ENCODE measurements at places on chromosomes 1 and 21.
A peak's percentile ranks its signal among the peaks of the same experiment; 100 is the strongest.

GRCh38 chr21:45788198-45788597 lies 144.7 kb downstream of the PCBP3 start:
- DNase-seq = no peak

DNA sequence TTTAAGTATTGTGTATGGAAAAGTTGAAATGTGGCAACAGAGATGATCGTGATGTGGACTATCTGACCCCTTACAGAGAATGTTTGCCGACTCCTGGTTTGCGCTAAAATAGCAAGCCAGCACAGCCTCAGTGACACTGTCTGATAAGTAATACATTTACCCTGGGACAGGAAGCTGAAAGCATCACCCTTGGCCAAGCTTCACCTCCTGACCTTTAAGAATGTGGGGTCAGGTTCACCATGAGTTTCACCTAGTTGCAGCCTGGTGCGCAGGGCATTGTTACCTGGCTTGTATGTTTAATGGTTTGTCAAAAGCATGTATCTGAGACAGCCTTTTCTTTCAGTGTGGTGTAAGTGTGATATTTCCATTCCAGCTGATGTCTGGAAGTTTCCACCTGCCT lies 29.2 kb downstream of the TRAF5 start:
- DNase-seq = peak; percentile 22

DNA sequence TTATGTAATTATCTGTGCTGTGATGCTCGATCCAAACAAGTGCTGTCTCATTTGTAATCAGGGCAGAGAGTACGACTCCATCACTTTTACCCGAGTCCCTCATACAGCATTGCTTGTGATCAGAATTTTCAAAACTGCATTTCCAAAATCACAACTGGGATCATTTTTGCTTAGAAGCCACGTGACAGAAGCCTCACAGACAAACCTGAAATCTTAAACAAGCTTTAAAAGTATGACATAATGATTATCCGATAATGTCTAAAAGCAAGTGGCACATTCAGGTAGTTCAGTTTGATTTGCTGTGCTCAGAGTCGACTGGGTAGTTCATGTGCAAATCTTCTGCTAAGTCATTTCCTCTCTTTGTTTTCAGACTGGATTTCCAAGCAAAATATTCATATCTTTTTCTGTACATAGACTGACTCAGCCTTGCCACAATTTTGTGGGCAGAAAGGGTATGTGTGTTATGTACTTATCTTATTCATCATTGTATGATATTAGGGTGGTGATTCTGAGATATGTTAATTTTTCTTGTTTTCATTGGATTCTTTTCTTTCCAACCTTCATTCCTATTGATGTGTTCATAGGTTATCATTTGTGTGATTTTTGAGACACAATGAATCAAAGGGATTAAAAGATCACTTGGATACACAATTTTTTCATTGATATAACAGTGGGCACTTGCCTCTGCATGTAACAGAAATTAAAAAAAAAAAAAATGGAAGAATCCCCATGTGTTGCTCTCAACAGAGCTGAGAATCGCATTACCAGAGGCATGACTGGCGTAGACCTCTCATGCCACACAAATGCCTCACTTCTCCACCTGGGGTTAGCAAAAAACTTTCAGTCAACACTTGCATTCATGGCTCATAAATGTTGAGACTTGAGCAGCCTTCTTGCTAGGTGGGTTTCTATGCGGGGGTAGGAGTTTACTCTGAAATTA lies 355.7 kb downstream of the LTN1 start:
- peak; percentile 62 for DNase-seq

DNA sequence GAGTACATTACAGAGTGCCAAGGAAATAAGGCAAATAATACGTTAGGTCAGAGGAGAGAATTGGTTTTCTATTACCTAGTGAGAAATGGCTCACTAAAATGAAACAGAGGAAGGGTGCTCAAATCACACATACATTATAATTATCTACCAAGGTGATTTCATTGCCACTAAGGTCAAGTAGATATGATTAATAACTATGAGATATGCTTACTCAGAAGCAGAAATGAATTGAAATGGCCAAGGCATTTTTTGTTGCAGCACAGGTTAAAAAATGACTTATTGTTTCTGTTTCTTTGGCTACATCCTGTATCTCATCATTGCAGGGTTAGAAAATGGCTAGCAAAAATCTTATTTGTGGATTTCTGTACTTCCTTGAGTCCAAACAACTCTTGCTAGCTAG lies 154.5 kb upstream of the GORAB start:
- DNase-seq = no peak

GRCh38 chr1:70156529-70157120 lies 48.8 kb downstream of the LRRC40 start:
- DNase-seq = peak; percentile 10

DNA sequence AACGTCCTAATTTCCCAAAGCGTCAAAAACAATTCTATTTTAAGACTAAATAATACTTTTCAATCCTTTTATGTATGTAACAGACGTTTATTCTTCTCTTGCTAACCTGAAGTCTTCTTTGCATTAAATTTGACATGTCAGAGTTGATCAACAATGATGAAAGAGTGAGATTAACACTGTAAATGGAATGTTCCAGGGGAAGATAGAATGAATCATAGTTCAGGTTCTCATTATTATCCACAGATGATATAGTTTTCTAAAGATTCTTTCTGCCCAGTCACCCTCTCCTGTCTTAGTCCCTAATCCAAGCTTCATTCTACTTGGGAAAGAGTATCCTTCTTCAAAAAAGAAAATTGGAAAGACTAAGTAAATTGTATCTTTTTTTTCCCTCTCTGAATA lies 38.9 kb downstream of the SDCCAG8 start:
- no peak for DNase-seq

DNA sequence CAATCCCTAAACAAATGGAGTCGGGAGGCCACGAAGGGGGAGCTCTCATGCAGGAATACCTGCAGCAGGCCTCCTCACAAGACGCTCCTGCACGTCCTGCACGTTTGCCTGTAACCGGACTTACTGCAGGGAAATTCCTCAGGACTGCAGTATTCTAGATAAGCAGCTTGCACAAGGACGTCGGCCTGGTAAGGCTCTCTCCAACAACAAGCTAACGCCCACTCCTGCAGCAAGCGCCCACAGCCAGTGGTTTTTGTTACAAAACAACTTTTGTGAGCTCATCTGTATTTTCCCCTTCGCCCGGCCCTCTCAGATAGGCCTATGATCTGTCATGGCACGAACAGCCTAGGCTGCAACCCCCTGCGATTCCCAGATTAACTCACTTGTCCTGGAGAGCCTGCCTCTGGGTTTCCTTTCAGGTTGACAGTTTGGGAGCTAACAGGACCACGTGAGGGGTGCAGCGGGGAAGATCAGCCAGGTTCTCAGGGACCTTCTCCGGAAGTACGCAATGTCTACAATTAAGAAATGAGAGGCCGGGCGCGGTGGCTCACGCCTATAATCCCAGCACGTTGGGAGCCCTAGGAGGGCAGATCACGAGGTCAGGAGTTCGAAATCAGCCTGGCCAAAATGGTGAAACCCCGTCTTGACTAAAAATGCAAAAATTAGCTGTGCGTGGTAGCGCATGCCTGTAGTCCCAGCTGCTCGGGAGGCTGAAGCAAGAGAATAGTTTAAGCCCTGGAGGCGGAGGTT lies 921 bp upstream of the MIB2 start:
- DNase-seq = peak; percentile 81

- DNase-seq = peak; percentile 49
Measured at GRCh38 chr1:212514056-212514614, 81.4 kb downstream of the NENF start.
